Adipocyte (in vitro differentiated cells): ENCODE measurements at places on chromosomes 11 and 22.

GRCh38 chr22:29765905-29766631, 739 bp downstream of the ZMAT5 start:
- DNase-seq, result peak; percentile 34

DNA sequence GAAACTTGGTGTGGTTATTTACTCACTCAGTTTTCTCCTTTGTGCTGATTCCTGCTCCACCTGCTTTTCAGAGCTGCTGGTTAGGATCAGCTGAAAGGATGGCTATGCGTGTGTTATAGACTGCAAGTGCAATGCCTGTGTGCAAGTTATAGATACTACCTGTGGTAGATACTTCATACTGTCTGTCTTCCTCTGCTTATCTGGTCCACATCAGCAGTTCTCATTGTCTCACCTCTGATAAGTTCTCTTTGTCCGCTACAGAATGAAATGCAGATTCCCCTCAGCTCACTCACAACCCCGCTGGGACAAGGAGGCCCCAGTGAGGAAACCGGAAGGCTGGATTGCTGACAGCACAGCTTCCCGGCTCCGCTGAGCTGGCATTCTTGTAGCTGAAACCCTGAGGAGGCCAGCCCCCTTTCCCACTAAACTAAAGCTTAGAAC, 37.5 kb upstream of the LYVE1 start:
- DNase-seq, result peak; percentile 95

- DNase-seq, result peak; percentile 91
Observed at GRCh38 chr11:122784325-122784955, 53.9 kb upstream of the CRTAM start.

- DNase-seq, result peak; percentile 51
Observed at GRCh38 chr11:19777377-19778102, 64.9 kb downstream of the NAV2 start.

- no peak for DNase-seq
Observed at GRCh38 chr22:18067548-18068341, 10.0 kb upstream of the PEX26 start.
